ENCODE measurements at places on chromosomes 7 and 10.

- DNase-seq = no peak
Measured at GRCh38 chr10:86684331-86685097, 16.2 kb downstream of the LDB3 start.

DNA sequence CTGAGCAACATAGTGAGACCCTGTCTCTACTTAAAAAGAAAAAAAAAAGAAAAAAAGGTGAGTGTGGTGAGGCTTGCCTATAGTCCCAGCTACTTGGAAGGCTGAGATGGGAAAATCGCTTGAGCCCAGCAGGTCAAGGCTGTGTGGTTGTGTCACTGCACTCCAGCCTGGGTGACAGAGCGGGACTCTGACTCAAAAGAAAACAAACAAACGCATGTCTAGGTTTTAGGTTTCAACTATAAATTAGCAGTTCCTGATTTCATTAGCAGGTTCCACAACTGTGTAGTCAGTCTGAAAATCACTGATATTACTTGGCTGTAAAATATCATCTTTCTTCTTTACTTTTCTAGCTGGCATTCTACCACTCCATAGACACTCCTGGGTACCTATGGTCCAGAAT is 155.7 kb upstream of the HGF start:
- DNase-seq = no peak

GRCh38 chr7:18538554-18539250 is 43.2 kb downstream of the HDAC9 start:
- DNase-seq = no peak

DNA sequence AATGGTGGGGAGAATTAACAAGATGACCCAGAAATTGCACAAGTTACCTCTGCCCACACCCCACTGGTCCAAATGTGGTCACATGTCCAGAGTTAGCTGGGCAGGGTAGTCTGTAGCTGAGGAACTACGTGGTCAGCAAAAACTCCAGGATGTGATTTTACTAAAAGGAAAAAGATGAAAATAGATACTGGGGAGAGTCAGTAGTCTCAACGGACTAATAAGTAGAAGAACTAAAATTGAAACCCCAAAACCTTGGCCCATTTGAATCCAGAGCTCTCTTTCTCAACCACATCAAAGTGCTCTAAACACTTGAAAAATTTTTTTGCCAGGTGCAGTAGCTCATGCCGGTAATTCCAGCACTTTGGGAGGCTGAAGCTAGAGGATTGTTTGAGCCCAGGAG is 146.3 kb downstream of the SKIDA1 start:
- DNase-seq = no peak

All from activated gamma-delta T cell treated with anti-CD3 and anti-CD28 coated beads, Interleukin-2, amount 50 U/mL, for 16 hours (primary cell).